Right atrium auricular region (tissue), 2 donors: ENCODE measurements at places on chromosomes 4 and X.

DNA sequence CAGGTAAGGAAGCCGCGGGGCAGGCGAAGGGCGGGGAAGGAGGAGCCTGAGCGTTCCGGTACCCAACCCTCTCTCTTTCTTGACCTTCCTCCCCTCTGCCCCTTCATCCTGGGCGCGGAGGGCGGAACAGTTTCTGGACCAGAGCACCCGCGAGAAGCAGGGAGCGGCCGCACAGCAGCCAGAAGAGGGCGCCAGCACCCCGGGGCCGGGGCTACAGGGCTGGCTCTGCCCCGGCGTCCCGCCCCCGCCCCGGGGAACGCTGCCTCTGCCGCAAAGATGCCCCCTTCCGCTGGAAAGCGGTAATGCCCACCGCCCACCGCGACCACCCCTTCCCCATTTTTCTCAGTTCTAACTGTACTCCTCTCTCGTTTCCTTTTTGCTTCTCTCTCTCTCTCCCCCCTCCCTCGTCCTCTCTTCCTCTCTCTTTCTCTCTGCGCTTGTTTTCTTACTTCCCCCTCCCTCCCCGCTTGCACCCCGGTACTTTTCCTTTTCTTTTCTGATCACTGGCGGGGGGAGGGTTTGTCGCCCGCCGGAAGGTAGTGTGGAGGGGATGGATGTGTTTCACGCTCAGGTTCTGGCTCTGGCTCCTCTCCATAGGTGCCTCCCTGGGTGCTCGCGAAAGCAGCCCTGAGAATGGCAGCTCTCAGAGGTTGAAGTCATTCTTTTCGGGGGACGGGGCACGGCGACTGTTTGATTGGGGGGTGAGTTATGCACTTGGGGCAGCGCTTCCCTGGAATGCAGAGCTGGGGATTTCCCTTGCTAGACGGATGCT is 13.1 kb upstream of the PRDM8 start:
- peak; percentile 78 for DNase-seq

DNA sequence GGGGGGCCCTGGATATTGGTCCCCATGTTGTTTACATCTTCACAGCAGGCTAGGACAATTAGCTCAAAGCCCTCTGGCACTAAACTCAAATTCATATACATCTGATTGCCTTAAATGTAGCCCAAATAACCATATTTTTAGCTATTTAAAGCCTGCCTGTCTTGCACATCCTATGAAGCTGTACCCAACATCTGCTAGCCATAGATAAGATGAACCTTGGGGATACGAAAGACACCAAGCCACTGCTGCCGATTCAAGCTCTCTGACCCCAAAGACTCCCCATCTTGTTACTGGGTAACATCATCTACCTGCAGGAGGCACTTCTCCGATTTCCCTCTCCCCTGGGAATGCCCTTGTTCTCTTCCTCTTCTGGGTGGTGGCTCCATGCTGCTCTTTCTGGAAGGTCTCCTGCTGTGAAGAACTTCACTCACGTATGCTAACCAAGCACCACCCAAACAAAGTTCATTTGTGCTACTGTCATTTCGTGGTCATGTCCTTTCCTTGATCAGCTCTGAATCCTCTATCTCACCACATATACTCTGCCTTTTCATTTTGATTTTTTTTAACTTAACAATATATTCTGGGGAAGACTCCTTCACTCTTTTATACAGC is 107.7 kb upstream of the ATXN3L start:
- DNase-seq: no peak

- DNase-seq: no peak
Observed at GRCh38 chr4:177391953-177392352, 50.3 kb downstream of the AGA start.

GRCh38 chr4:126058596-126058995 is 743.8 kb downstream of the FAT4 start:
- DNase-seq: no peak

- no peak for DNase-seq
Observed at GRCh38 chrX:148661035-148661434, 160.6 kb downstream of the AFF2 start.

- no peak for DNase-seq
Observed at GRCh38 chr4:120869613-120870278, 52.8 kb downstream of the PRDM5 start.

DNA sequence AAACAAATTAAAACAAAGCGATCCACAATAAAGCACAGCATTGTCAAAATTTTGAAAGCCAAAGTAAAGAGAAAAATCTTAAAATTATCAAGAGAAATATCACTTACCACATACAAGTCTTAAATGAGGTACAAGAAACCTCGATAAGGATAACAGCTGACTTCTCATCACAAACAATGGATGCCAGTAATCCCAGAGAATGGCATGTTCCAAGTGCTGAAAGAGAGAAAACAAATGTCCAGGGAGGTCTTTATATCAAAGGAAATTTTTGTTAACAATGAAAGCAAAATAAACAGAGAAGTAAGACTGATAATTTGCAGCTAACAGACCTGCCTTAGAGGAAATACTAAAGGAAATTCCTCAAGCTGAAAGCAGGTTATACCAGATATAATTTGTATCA is 460.4 kb upstream of the HS3ST1 start:
- DNase-seq: no peak

- DNase-seq: no peak
Observed at GRCh38 chrX:44306356-44306755, 37.1 kb downstream of the EFHC2 start.

- no peak for DNase-seq
Observed at GRCh38 chr4:82247171-82247570, 126.6 kb downstream of the HNRNPD start.
